ENCODE measurements at places on chromosomes 1 and 21. TPM values are rescaled to one million over a fixed set of nuclear protein-coding genes. Genes with fewer than 3 reads are reported as not detected.

- no peak within 1 kb of the TSS for H3K27ac ChIP-seq
- no peaks in the 10 kb centered on the region for H3K27me3 ChIP-seq
- no peaks in the 10 kb centered on the region for H3K36me3 ChIP-seq
These were observed at the start of gene IL24 for GRCh38 chr1:206897175-206897574. TSS of gene IL24 (plus strand) at chr1:206897443. CDS start at chr1:206897833, 390 bp downstream.

DNA sequence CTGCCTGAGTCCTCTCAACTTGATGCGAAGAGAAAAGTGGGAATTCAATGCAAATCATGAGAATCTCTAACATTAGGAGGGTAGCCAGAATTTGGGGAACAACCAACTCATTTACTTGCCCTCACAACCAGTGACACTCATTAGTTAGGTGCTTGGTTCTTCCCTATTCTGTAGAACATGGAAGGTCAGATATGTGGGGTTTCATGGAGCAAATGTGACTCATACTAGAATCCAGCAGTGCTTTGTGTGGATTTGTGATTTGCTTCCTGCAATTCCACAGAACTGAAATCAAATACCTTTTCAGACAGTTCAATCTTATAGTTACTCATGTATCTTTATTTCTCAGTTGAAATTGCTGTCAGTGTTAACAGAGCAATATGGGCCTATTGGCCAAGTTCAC, 6.9 kb upstream of the ETV3 start:
- no peaks in the 10 kb centered on the region for H3K36me3 ChIP-seq
- DNase-seq: no peak
- no peaks in the 10 kb centered on the region for H3K27me3 ChIP-seq
- H3K4me1 ChIP-seq: no peaks in the 10 kb centered on the region
- no peak overlapping the region for H3K27ac ChIP-seq

GRCh38 chr1:34787461-34788420, 5.1 kb upstream of the GJA4 start:
- H3K4me1 ChIP-seq: peaks cover 8% of the 10 kb centered on the region
- no peaks in the 10 kb centered on the region for H3K36me3 ChIP-seq
- H3K27me3 ChIP-seq: peaks cover 1% of the 10 kb centered on the region
- DNase-seq: no peak
- no peak overlapping the region for H3K4me3 ChIP-seq

- H3K4me3 ChIP-seq: no peak overlapping the region
- H3K27ac ChIP-seq: no peak overlapping the region
- no peaks in the 10 kb centered on the region for H3K36me3 ChIP-seq
- peaks cover 54% of the 10 kb centered on the region for H3K4me1 ChIP-seq
- no peaks in the 10 kb centered on the region for H3K27me3 ChIP-seq
- DNase-seq: no peak
These were observed 86.5 kb upstream of the IPO9 start for GRCh38 chr1:201742476-201742875.

DNA sequence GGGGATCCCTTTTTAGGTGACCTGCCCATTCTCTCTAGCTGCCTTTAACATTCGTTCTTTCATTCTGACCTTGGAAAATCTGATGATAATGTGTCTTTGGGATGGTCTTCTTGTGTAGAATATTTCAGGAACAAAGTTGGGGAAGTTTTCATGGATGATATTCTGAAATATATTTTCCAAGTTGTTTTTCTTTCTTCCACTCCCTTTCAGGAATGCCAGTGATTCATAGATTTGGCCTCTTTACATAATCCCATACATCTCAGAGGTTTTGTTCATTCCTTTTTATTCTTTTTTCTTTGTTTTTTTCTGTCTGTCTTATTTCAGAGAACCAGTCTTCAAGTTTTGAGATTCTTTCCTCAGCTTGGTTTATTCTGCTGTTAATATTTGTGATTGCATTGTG, 13.9 kb upstream of the SCMH1 start:
- no peak overlapping the region for H3K4me3 ChIP-seq
- no peak overlapping the region for H3K27ac ChIP-seq
- H3K36me3 ChIP-seq: peaks cover 4% of the 10 kb centered on the region
- no peaks in the 10 kb centered on the region for H3K4me1 ChIP-seq

The PTPN7 gene
- 1.7 TPM for total RNA-seq

The THEM5 gene
- total RNA-seq: not detected

The ABCA4 gene
- total RNA-seq: 0.57 TPM

- no peak overlapping the region for H3K4me3 ChIP-seq
- H3K27me3 ChIP-seq: no peaks in the 10 kb centered on the region
- DNase-seq: no peak
- H3K27ac ChIP-seq: no peak overlapping the region
- peaks cover 16% of the 10 kb centered on the region for H3K4me1 ChIP-seq
These were observed 7.3 kb downstream of the TSHB start for GRCh38 chr1:115036814-115037507.

DNA sequence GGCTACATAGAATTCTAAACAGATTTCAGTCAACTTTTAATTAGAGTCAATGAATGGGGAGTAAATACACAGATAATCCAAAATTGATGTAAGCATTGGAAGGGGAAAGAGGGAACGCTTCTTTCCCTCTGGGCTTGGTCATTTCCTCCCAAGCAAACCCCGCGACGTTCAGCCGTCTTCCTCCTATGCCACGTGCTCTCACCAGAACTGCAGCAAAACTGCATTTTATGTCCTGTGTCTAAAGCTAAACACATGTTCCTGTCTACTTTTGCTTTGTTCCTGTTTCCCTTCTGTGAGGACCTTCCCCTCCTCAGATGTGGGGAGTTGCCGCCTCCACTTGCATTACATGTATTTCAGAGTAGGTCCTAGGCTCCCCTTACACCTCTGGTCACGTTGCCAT, 27.2 kb downstream of the UTP25 start:
- H3K27ac ChIP-seq: no peak overlapping the region
- H3K36me3 ChIP-seq: peaks cover 19% of the 10 kb centered on the region
- no peaks in the 10 kb centered on the region for H3K4me1 ChIP-seq
- H3K27me3 ChIP-seq: no peaks in the 10 kb centered on the region

- no peak overlapping the region for H3K4me3 ChIP-seq
- H3K36me3 ChIP-seq: no peaks in the 10 kb centered on the region
- DNase-seq: no peak
- H3K27ac ChIP-seq: no peak overlapping the region
These were observed 59.4 kb downstream of the SYT6 start for GRCh38 chr1:114094363-114094634.

- no peak for DNase-seq
- no peak overlapping the region for H3K27ac ChIP-seq
- no peak overlapping the region for H3K4me3 ChIP-seq
- no peaks in the 10 kb centered on the region for H3K4me1 ChIP-seq
These were observed 139.7 kb downstream of the GRIK1 start for GRCh38 chr21:29800056-29800455.

The CD2 gene
- total RNA-seq: 0.42 TPM

GRCh38 chr1:116139592-116140134, 28.5 kb downstream of the MAB21L3 start:
- no peaks in the 10 kb centered on the region for H3K4me1 ChIP-seq
- H3K27me3 ChIP-seq: no peaks in the 10 kb centered on the region
- peak; percentile 74 for DNase-seq
- no peaks in the 10 kb centered on the region for H3K36me3 ChIP-seq

DNA sequence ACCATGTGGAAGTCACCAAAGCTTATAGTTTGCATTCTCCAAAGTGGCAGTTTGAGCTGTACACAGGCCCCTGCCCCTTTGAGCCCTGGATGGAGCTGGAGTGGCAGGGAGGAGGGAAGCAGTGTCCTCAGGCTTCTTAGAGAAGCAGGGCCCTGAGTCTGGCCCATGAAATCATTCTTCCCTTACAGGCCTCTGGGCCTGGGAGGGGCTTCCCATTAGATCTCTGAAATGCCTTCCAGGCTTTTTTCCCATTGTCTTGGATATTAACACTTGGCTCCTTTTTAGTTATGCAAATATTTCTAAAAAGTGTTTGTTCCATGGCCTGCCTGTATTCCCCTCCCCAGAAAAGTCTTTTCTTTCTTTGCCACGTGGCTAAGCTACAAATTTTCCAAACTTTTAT, 10.0 kb upstream of the TRIM67 start:
- H3K27ac ChIP-seq: no peak overlapping the region
- DNase-seq: peak; percentile 21
- H3K4me1 ChIP-seq: no peaks in the 10 kb centered on the region
- no peak overlapping the region for H3K4me3 ChIP-seq
- H3K36me3 ChIP-seq: no peaks in the 10 kb centered on the region

GRCh38 chr1:72280711-72281110, 1.6 kb downstream of the NEGR1 start:
- H3K4me3 ChIP-seq: peak overlapping the region; percentile 80
- no peaks in the 10 kb centered on the region for H3K36me3 ChIP-seq
- H3K27ac ChIP-seq: peak overlapping the region; percentile 93
- peaks cover 58% of the 10 kb centered on the region for H3K4me1 ChIP-seq
- no peak for DNase-seq

The KDM1A gene
- total RNA-seq: 55.1 TPM

DNA sequence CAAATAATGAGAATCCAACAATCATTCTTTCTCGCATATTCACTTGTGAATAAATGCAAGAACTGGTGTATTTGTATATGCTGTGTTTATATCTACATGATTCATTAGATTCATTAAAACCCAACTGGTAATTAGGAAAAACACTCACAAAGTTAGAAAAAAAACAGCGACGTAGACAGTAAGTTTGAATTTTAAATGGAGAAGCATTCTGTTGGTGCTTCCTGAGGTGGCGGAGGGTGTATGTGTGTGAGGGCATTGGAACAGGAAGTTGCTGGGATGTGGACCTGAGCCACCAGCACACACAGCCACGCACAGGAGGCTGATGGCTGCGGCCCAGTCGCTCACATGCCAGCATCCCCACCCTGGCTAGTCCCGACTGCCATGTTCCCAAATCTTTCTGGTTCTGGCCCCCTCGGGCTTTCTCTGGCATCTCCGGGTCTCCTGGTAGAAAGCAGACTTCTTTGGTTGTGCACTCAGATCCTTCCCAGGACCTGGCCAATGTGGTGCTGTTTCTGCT, 121.6 kb upstream of the IRF2BP2 start:
- no peaks in the 10 kb centered on the region for H3K27me3 ChIP-seq
- H3K4me1 ChIP-seq: peaks cover 23% of the 10 kb centered on the region
- no peak overlapping the region for H3K27ac ChIP-seq
- no peaks in the 10 kb centered on the region for H3K36me3 ChIP-seq

- no peaks in the 10 kb centered on the region for H3K4me1 ChIP-seq
- no peak for DNase-seq
- no peak overlapping the region for H3K4me3 ChIP-seq
- H3K27ac ChIP-seq: no peak overlapping the region
These were observed 57.6 kb upstream of the JUN start for GRCh38 chr1:58841455-58841854.

The UBL4B gene
- not detected for total RNA-seq

GRCh38 chr1:186943891-186944686, 115.3 kb downstream of the PLA2G4A start:
- H3K4me1 ChIP-seq: no peaks in the 10 kb centered on the region
- DNase-seq: no peak
- H3K36me3 ChIP-seq: no peaks in the 10 kb centered on the region

The CD1C gene
- total RNA-seq: not detected

The HES3 gene
- total RNA-seq: not detected

DNA sequence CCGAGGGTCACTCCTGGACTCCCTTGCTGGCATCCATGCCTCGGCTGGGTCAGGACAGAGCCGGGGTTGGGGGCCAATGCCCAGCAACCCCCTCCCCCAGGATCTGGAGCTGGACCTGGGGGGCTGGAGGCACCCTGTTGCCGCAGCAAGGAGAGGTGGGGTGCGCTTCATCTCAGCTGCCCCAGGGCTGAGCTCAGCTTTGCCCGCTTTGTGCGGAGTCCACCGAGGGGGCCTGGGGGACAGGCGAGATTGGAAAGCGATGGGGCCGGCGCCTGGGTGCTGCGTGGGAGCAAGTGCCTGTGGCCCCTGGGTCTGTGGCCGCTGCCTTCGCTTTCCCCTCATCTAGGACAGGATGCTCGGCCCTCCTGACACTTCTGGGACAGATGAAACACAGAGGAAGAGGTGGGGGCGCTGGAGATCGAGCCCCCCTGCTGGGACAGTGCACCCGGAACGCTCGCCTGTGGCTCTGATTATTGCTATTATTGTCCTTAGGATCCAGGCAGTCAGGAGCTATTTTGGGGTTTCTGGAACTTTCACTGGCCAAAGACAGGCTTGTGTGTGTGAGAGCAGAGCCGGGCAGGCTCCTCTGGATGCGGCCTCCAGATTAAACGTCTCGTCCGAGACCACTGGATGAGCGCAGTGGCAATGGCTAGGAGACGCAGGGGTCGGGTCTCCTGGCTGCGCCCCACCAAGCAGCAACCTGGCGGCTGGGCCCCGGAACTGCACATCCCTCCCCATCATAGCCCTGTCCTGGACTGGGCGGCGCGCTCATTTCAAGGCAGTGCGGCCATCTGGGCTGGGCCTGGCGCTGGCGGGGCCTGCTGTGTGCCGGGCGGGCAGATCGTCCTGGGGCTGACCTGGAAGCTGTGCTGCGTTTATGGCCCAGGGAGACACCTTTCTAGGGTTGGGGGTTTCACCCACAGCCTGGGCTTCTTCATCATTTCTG, 13.8 kb downstream of the PRDM16 start:
- H3K4me1 ChIP-seq: no peaks in the 10 kb centered on the region
- H3K36me3 ChIP-seq: no peaks in the 10 kb centered on the region
- H3K27ac ChIP-seq: no peak overlapping the region
- H3K4me3 ChIP-seq: no peak overlapping the region

DNA sequence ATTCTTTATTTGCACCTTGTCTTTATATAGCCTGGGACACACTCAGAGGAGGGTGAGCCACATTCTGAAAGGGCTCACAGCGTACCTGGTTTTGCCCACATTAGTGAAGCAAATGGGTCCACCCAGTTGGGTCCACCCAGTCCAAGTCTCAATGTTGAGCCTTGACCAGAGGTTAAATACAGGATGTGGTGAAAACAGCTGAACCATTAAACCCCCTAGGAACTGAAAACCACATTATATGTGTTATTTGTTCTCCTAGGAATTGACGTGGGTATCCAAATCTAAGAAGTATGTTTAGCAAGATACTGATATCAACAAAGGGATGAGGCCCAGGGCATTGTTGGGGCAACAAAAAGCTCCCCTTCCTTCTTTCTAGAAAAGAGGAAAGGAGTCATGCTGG, 83.8 kb downstream of the SETD4 start:
- H3K4me3 ChIP-seq: no peak overlapping the region
- no peak overlapping the region for H3K27ac ChIP-seq
- no peaks in the 10 kb centered on the region for H3K27me3 ChIP-seq
- no peaks in the 10 kb centered on the region for H3K36me3 ChIP-seq

The TCEA3 gene
- total RNA-seq: 18.5 TPM

DNA sequence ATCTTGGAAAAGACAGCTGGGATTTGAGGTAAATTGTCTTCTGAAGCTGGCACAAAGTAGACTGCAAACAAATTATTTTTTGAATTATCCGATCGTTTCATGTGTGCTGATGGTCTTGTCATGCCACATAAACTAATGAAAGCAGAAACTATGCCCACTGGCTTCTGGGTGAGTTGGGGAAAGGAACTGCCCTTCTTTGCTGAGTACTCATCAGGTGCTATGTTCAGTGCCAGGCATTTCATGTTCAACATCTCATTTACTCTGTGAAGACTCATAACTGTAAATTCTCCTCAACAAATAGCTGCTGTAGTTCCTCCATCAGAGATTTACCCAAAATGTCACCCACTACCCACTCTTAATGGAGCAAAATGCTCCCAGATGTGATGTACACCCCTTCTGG, 1.2 kb downstream of the TRIT1 start:
- H3K27me3 ChIP-seq: no peaks in the 10 kb centered on the region
- H3K4me3 ChIP-seq: peak overlapping the region; percentile 66
- H3K27ac ChIP-seq: no peak overlapping the region
- H3K4me1 ChIP-seq: peaks cover 55% of the 10 kb centered on the region
- H3K36me3 ChIP-seq: no peaks in the 10 kb centered on the region

Data from esophagus muscularis mucosa (tissue), 4 donors.